Kidney capillary endothelial cell (primary cell): ENCODE measurements at places on chromosomes 4 and X.

DNA sequence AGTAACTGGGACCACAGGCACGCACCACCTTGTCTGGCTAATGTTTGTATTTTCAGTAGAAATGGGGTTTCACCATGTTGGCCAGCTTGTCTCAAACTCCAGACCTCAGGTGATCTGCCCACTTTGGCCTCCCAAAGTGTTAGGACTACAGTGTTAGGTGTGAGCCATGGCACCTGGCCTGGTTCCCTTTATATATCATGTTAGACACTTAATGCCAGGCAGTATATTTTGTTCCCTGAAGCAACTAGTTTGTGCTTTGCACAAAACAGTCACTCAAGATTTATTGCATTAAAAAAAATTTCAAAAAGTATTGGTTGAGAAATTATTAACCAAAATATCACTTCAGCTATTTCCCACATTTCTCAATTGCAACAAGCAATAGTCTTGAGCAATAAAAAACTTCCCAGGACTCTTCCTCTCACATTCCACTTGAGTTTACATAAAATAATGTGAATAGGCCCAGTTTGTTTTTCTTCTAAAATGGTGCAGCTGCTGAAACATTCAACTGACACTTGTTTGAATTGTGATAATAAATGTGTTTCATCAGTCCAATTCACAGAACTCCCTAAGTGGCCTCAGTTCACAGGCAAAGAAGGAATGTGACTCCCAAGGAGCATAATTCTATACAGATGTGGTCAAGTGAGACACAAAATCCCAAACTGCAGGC is 22.7 kb downstream of the CXCL1 start:
- DNase-seq = no peak

- no peak for DNase-seq
These were observed 45.0 kb downstream of the TET2 start for GRCh38 chr4:105191621-105192210.

- DNase-seq = no peak
These were observed 96.6 kb downstream of the SORCS2 start for GRCh38 chr4:7288751-7289523.

GRCh38 chrX:40146262-40147125 is 48.7 kb upstream of the BCOR start:
- no peak for DNase-seq

GRCh38 chrX:41677183-41678060 is 11.4 kb upstream of the GPR34 start:
- DNase-seq = no peak

DNA sequence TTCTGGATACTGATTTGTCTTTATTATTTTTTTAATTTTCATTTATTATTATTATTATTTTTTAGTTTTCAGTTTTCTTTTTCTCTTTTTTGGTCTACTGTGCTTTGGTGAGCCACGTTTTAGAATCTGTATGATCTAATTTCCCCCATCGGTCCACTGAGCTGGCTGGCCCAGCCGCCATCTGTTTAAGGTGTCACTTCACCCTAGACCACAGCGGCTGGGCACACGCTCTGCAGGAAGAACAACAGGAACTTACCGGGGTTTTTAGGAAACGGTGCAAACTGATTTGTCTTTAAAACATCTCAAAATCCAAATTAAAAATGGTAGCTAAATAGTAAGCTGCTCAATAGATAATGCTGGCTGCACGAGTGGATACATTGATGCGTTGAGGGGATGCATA is 48.8 kb upstream of the AMOT start:
- DNase-seq = no peak

GRCh38 chr4:38055566-38055965 is 95.4 kb downstream of the PTTG2 start:
- peak; percentile 31 for DNase-seq

DNA sequence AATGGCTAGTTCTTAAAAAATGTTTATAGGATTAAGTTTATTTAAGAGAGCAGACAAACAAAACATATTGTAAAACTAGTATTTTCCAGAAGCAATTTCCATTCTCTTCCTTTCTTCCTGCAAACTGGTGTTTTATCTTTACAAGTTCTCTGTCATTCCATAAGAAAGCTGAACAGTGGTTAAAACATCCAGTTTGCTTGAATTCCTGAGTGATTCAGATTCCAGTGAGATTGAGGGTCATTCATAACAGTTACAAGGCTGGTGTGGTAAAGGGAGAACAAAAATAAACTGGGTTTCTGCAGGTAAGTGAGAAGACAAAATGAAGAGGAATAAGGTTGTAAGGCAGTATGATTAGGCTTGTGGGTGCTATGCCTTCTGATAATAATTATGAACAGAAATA is 544.8 kb upstream of the DIPK2B start:
- DNase-seq = no peak

DNA sequence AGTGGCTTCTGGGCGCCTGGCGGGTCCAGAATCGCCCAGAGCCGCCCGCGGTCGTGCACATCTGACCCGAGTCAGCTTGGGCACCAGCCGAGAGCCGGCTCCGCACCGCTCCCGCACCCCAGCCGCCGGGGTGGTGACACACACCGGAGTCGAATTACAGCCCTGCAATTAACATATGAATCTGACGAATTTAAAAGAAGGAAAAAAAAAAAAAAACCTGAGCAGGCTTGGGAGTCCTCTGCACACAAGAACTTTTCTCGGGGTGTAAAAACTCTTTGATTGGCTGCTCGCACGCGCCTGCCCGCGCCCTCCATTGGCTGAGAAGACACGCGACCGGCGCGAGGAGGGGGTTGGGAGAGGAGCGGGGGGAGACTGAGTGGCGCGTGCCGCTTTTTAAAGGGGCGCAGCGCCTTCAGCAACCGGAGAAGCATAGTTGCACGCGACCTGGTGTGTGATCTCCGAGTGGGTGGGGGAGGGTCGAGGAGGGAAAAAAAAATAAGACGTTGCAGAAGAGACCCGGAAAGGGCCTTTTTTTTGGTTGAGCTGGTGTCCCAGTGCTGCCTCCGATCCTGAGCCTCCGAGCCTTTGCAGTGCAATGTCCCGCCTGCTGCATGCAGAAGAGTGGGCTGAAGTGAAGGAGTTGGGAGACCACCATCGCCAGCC is at the start of gene ATOH1:
Gene ATOH1, plus strand, starts transcription at position 422 of the 663 bp plus-strand sequence. Its CDS starts 174 bp downstream, at position 596.
- no peak for DNase-seq

DNA sequence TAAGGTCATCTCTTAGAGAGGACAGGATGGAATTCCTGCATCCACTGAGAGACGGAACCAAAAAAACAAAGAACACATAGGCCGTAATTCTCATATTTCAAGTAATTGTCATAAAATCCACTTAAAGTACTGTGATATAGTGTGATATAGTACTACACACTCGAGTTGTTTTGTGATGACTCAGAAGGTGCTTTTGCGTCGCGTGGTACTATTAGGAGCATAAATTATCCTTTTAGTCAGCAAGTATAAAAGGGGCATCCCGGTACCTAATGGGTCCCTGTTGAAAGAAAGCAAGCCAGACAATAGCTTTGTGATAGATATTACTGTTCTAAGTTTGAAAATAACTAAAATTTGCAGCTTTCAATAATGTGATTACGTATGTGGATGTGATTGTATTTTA is 55.3 kb downstream of the GPR143 start:
- DNase-seq = no peak

GRCh38 chr4:138838251-138838650 is 177.3 kb upstream of the NOCT start:
- DNase-seq = no peak

DNA sequence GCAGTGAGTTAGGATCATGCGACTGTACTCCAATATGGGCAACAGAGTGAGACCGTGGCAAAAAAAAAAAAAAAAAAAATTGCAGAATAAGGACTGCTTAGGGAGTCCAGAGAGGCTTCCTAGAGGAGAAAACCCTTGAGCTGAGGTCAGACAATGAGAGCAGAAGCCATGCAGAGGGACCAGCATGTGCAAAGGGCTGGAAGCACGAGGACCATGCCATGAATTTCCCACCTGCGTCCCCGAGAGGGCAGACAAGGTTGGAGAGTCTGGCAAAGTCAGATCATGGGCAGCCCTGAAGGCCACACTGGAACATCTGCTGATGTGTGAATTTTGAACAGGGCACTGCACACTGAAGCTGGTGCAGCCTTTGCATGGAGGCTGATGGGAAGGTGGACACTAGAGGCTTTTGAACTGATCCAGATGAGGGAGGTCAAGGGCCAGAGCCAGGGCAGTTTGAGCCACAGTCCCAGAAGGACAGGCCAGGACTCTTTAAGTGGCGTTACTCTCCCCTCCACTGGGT is 6.5 kb upstream of the JAKMIP1 start:
- DNase-seq = no peak

- no peak for DNase-seq
These were observed 517.8 kb upstream of the IGFBP7 start for GRCh38 chr4:57628004-57628403.

GRCh38 chr4:175988511-175988910 is 77.1 kb upstream of the WDR17 start:
- no peak for DNase-seq

GRCh38 chrX:29542152-29542551 is 673.2 kb upstream of the MAGEB2 start:
- no peak for DNase-seq

GRCh38 chr4:52638717-52639116 is 20.4 kb downstream of the USP46 start:
- no peak for DNase-seq

DNA sequence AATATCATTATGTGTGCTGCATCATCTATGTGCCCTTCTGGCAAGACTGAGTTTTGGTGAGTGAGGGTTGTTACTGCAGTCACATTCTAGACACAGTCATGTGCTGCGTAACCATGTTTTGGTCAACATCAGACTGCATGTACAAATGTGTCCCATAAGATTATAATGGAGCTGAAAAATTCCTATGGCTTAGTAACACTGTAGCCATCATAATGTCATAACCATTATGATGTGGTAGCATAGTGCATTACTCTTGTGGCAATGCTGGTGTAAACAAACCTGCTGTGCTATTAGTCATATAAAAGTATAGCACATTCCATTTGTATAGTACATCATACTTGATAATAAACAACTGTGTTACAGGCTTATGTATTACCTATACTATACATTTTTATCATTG is 198.1 kb upstream of the NUDT6 start:
- no peak for DNase-seq

DNA sequence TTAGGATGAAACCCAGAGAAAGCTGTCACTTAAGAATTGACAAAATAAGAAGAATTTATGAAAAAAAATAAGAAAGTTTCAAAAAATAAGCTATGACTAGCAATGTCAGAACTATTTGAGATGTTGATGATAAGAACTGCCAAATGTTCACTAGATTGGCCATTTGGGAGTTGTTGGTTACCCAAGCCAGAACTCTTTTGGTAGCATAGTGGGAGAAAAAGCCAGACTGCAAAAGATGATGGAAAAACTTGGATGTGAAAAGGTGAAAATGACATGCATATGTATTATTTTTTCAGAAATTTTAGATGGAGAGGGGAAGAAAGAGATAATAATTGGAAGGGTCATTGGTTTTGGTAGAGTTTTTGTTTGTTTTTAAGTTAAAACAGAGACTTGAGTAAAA is 397.2 kb upstream of the ATOH1 start:
- DNase-seq = no peak

GRCh38 chr4:62948108-62948507 is 1461.1 kb downstream of the TECRL start:
- DNase-seq = no peak

DNA sequence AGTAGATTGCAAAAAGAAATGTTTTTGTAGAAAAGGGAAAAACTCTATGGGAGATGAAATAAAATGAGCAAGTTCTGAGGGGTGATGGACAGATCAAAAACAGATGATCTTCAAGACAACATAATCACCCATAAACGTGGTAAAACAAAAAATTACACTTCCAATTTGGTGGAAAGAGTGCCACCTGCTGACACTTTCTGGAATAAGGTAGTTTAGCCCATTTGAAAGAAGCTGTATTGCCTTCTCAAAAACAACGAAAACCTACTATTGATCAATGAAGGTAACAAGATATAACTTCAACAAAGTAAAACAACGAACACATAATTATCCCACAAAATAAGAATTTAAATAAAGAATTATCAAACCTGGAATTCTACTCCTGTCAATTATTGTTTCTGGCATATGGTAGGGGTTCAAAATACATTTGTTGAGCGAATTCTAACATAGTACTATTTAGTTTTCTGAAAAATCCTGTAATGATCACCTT is 2.5 kb downstream of the COQ2 start:
- DNase-seq = peak; percentile 69

DNA sequence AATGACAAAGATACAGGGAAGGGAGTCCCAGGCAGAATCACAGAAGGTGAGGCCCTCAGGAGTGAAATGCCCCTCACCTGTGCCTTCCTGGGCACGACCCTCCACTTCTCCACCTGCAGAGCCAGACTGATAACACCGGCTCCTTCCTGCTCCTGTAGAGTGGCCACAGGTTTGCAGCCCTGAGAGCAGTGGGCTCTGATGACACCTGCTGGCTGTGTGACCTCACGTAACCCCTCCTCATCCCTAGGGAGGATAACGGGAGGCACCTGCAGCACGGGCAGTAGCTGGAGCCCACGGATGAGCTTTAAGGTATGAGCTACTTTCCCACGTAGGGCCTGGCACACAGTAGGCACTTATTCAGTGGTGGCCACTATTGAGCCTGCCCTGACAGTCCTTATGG is 25.5 kb upstream of the MAN2B2 start:
- DNase-seq = no peak

GRCh38 chr4:107034996-107035818 is 906 bp downstream of the DKK2 start:
- DNase-seq = no peak

- DNase-seq = no peak
These were observed 65.6 kb downstream of the JAKMIP1 start for GRCh38 chr4:6134612-6135220.

GRCh38 chr4:35760807-35761206 is 483.5 kb downstream of the ARAP2 start:
- DNase-seq = no peak
